Mammary microvascular endothelial cell (primary cell): ENCODE measurements at places on chromosomes 12 and 14. TPM values are rescaled to one million over a fixed set of nuclear protein-coding genes. Genes with fewer than 3 reads are reported as not detected.

The AQP6 gene
- not detected in 2 replicates for total RNA-seq

The PYGL gene
- total RNA-seq = 79.2 and 93.2 TPM in 2 replicates

The SEL1L gene
- 31.2 and 31.5 TPM in 2 replicates for total RNA-seq

The TMEM119 gene
- 0.94 TPM in 1 of 2 replicates, not detected in the other for total RNA-seq

The IAPP gene
- total RNA-seq = not detected in 2 replicates

The CBLN3 gene
- total RNA-seq = 0.20 and 2.2 TPM in 2 replicates

The CFAP54 gene
- 3.7 and 4.2 TPM in 2 replicates for total RNA-seq

The TMEM106C gene
- total RNA-seq = 91.7 and 100.0 TPM in 2 replicates

The ZNF10 gene
- 2.3 and 3.0 TPM in 2 replicates for total RNA-seq

The ATXN7L3B gene
- total RNA-seq = 12.2 and 15.2 TPM in 2 replicates

The C12orf42 gene
- not detected in 2 replicates for total RNA-seq

The TMTC2 gene
- 6.2 and 6.9 TPM in 2 replicates for total RNA-seq

The SRRM4 gene
- total RNA-seq = not detected in 2 replicates

The NGB gene
- total RNA-seq = not detected in 2 replicates

The AMIGO2 gene
- total RNA-seq = 0.79 and 1.2 TPM in 2 replicates

The PXN gene
- 202 and 234 TPM in 2 replicates for total RNA-seq

The AICDA gene
- total RNA-seq = not detected in 2 replicates

The TTC9 gene
- total RNA-seq = 0.05 TPM in 1 of 2 replicates, not detected in the other

The LMO3 gene
- not detected in 2 replicates for total RNA-seq

The TEX22 gene
- total RNA-seq = not detected in 2 replicates
